Activated CD4-positive, alpha-beta T cell treated with anti-CD3 and anti-CD28 coated beads, Interleukin-2, amount 50 U/mL, for 24 hours (primary cell): ENCODE measurements at places on chromosomes 6 and 20.
A peak's percentile ranks its signal among the peaks of the same experiment; 100 is the strongest.

GRCh38 chr20:37416848-37417616, 71.1 kb downstream of the SRC start:
- DNase-seq = no peak

GRCh38 chr20:59181936-59182335, 18.3 kb downstream of the ZNF831 start:
- no peak for DNase-seq

DNA sequence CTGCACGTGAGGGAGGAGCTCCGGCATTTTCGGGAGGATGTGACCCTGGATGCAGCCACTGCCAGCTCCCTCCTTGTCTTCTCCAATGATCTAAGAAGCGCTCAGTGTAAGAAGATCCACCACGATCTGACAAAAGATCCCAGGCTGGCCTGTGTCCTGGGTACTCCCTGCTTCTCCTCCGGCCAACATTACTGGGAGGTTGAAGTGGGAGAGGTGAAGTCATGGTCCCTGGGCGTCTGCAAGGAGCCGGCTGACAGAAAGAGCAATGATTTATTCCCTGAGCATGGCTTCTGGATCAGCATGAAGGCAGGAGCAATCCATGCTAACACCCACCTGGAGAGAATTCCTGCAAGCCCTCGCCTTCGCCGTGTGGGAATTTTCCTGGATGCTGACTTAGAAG, 2.8 kb downstream of the RFPL4B start:
- no peak for DNase-seq

DNA sequence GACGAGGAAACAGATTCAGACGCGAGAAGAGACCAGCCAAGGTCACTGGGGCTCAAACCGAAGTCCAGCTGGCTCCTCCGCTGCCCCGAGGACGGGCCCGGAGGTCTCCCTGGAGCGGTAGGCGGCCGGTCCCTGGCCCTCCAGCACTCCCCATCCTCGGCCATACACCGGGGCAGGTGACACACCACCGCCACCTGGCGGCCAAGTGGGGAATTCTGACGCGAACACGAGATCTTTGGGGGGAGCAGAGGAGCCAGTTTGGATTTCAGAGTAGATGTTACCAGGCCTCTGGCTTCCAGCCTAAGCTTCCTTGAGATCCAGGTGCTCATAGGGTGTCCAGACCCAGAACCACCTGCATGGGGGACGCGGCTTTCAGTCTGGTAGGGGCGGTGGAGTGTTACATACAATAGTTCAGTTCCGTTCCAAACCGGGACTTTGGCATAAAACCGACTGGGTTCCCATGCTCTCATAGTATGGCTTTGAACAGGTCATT, 16.1 kb downstream of the BPIFB1 start:
- peak; percentile 56 for DNase-seq

DNA sequence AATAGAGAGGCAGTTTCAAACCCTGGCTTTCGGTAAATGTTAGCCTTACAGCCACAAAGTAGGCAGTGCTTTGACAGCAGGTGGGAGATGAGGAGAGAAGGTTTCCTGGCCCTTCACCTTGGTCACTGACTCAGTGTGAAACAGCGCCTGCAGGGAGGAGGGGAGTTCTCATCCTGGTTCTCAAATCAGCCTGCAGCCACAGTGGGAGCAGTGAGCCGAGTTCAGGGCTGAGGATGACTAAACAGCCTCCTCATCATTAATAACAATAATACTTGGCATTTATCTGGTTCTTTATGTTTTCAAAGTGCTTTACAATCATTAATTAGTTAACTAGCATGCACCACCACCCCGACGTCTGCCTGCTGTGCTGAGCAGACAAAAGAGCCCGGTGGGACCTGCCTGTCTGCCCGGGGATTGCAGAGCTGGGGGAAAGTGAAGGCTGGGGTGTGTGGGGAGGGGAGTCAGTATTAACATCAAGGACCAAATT, 59.6 kb downstream of the PRDM1 start:
- DNase-seq = no peak

GRCh38 chr20:43388268-43389002, 69.3 kb upstream of the SRSF6 start:
- DNase-seq = no peak

GRCh38 chr6:4914420-4915159, 89.2 kb downstream of the RPP40 start:
- DNase-seq = no peak
